ENCODE measurements at places on chromosomes 3 and 15. TPM values are rescaled to one million over a fixed set of nuclear protein-coding genes. Genes with fewer than 3 reads are reported as not detected.

DPPA2 gene
- total RNA-seq: not detected

DAZL gene
- total RNA-seq: not detected

MESP2 gene
- not detected for total RNA-seq

ZDHHC23 gene
- total RNA-seq: 5.4 TPM

PLIN1 gene
- 0.31 TPM for total RNA-seq

PIGZ gene
- total RNA-seq: 0.71 TPM

SUCLG2 gene
- 53.3 TPM for total RNA-seq

GRCh38 chr3:69787436-69788168 is 48.3 kb downstream of the MITF start:
- H3K4me3 ChIP-seq: no peak overlapping the region
- H3K27ac ChIP-seq: no peak overlapping the region
- no peaks in the 10 kb centered on the region for H3K4me1 ChIP-seq
- no peaks in the 10 kb centered on the region for H3K36me3 ChIP-seq

GRCh38 chr3:42701371-42702065 is 1.1 kb downstream of the HHATL start:
- H3K4me1 ChIP-seq: peaks cover 6% of the 10 kb centered on the region
- peak; percentile 75 for DNase-seq
- H3K27ac ChIP-seq: peak overlapping the region; percentile 34
- H3K4me3 ChIP-seq: no peak overlapping the region
- H3K27me3 ChIP-seq: no peaks in the 10 kb centered on the region
- no peaks in the 10 kb centered on the region for H3K36me3 ChIP-seq

DNA sequence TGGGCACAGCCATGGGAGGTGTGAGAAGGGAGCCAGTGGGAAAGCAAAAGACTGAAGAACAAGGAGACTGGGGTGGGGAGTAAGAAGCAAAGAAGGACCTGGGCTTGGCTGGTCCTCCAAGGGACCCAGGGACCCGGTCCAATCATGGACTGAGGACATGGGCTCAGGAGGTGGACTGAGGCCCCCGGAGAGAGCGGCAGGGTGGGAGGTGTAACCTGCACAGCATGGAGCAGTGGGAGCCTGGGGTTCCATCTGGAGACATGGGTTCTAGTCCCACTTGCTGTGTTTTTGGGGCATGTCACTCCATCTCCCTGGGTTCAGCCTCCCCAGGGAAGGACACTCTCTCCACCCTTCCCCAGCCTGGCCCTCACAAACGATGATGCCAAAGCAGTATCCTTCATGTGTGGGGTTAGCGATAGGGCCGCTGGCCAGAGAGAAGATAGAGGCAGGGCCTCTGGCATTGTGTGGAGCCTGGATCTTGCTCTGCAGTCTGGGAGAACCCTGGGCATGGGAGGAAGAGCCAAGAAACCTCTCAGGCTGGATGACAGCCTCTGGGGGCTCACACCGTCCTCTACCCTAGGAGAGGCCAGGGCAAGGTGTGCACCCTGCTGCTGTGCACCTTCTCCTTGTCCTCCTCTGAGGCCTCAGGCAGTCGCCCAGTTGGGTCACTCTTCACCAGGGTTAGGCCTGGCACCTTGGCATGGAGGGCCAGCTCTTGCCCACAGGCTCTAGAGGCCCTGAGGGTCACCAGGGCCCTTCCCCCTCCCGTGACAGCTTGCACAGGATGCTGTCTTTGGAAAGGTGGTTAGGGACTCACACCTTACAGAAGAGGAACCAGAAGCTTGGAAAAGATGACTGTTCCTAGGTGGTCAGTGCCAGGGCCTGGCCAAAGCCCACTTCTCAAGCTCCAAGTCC is 26.0 kb downstream of the FBXW12 start:
- no peaks in the 10 kb centered on the region for H3K4me1 ChIP-seq
- H3K36me3 ChIP-seq: no peaks in the 10 kb centered on the region
- no peak overlapping the region for H3K27ac ChIP-seq
- no peak for DNase-seq
- peaks cover 3% of the 10 kb centered on the region for H3K27me3 ChIP-seq

DNA sequence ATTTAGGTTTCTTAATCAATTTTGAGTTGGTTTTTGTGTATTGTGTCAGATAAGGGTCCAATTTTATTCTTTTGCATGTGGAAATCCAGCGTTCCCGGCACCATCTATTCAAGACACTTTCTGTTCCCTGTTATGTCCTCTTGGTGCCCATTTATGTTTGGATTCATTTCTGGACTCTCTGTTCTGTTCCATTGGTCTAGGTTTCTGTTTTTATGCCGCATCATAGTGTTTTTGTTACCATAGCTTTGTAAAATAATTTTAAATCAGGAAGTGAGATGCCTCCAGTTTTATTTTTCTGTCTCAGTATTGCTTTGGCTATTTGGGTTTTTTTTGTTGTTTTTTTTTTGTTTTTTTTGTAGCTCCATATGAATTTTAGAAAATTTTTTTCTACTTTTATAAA is 97.1 kb downstream of the LRRC28 start:
- peaks cover 13% of the 10 kb centered on the region for H3K36me3 ChIP-seq
- no peak overlapping the region for H3K4me3 ChIP-seq
- H3K27ac ChIP-seq: no peak overlapping the region

- peak; percentile 40 for DNase-seq
- H3K27me3 ChIP-seq: no peaks in the 10 kb centered on the region
- H3K36me3 ChIP-seq: no peaks in the 10 kb centered on the region
- H3K4me3 ChIP-seq: no peak overlapping the region
- peaks cover 19% of the 10 kb centered on the region for H3K4me1 ChIP-seq
These were observed 342.5 kb downstream of the SHQ1 start for GRCh38 chr3:72505539-72506405.

DNA sequence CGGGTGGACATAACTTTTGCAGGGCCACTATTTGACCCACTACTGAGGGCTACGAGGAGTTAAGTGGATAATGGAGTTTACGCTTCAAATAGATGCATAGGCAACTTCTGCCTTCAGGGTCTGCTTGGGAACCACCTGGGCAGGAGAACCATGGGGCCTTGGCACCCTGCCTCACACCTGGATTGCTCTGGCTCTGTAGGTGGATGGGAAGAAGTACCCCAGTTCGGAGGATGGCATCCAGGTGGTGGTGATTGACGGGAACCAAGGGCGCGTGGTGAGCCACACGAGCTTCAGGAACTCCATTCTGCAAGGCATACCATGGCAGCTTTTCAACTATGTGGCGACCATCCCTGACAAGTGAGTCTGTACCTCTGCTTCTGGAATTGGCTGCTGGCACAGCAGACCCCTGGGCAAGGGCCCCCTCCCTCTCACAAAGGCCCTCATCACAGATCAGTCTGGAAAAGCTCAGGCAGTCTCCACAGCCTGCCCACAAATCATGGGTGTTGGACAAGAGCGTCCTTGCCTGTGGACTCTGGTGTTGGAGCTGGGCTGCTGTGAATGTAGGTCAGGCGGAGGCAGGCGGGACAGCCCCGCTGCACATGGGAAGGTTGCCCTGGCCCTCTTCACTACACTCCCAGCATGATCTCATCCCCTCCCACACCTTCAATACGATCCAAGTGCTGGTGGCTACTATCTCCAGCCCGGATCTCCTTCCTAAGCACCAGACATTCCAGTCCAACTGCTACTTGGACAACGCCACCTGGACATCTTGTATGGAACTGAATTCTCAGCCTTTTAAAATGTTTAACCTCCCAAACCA is 46.7 kb downstream of the MESD start:
- H3K27ac ChIP-seq: no peak overlapping the region
- no peak for DNase-seq
- peaks cover 33% of the 10 kb centered on the region for H3K36me3 ChIP-seq

DNA sequence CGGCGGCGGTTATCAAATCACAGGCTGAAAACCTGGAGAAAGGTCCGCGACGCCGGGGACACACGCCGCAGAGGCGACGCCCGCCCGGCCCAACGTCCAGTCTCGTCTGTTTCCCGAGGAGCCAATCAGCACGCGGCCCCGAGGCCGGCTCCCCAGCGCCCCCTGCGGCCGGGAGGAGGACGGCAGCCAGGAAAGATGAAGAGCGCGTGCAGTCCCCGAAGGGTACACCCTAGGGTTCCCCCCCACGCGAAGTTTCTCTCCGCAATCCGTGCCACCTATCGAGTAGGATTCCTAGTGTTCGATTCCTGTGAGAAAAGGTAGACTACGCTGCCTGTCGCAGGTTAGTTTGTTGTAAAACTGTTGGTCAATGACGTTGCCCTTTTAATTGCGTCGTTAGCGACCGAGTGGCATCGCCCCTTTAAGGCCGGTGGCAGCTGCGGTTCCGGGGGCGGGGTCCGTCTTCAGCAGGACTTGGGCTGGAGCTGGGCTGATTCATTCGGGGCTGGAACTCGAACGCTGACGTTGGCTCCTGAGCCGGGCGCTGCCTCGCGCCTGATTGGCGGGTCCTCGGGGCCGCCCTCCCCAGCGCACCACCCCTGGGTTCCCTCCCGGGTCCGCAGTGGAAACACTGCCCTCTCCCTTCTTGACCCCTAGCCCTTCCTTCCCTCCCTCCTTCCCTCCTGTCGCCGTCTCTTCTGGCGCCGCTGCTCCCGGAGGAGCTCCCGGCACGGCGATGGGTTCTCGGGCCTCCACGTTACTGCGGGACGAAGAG is at the start of the genes CHP1 and EXD1:
CHP1 (plus strand) TSS at position 619 of the 772 bp plus-strand sequence; CDS start at position 734, 115 bp downstream.
EXD1 (minus strand) TSS at position 108 of the 772 bp plus-strand sequence. CDS start 4,182 bp downstream, outside the sequence.
- H3K4me1 ChIP-seq: peaks cover 30% of the 10 kb centered on the region
- no peaks in the 10 kb centered on the region for H3K27me3 ChIP-seq
- H3K27ac ChIP-seq: peak within 1 kb of the TSS; percentile 81
- H3K36me3 ChIP-seq: no peaks in the 10 kb centered on the region
- peak; percentile 98 for DNase-seq

All from activated CD4-positive, alpha-beta memory T cell treated with anti-CD3 and anti-CD28 coated beads for 36 hours (primary cell).